ENCODE measurements at places on chromosomes 6 and 20.

DNA sequence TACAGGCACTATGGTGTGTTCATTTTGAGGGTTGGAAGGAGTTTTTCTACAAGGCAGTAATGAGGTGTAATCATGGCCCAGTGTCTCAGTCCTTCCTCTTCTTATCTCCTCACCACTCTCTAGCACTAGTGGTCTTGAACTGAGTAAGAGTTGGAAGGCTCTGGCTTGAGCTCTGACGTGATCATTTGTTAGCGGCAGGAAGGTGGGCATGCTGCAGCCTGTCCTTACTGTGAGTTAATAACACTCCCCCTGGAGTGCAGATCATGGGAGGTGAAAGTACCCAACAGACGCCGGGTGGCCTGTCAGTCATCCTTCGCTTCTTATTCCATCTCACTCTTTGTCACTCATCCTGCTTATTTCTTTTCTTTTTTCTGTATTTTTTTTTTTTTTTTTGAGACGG, 356.9 kb downstream of the CDKAL1 start:
- no peak for DNase-seq

- DNase-seq, result no peak
These were observed 779 bp downstream of the HEBP2 start for GRCh38 chr6:138404666-138405337.

DNA sequence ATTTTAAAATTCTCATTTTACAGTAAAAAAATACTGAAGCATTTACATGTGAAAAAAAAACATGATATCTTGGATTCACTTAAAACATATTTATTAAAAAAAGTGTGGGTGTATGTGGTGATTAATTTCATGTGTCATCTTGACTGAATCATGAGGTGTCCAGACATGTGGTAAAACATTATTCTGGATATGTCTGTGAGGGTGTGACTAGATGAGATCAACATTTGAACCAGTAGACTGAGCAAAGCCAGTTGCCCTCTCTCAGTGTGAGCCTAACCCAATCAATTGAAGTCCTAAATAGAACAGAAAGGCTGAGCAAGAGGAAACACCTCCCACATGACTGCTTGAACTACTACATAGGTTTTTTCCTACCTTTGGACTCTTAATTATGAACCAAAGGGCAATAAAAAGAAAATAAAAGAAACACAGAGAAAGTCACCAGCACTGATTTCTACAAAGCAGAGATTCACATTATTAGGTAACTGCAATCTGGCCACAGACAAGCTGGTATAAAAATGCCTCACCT, 90.5 kb upstream of the VGLL2 start:
- no peak for DNase-seq

- DNase-seq, result no peak
These were observed 11.4 kb upstream of the TBX18 start for GRCh38 chr6:84775751-84776150.

GRCh38 chr6:115398607-115399006, 662.1 kb downstream of the FRK start:
- no peak for DNase-seq

DNA sequence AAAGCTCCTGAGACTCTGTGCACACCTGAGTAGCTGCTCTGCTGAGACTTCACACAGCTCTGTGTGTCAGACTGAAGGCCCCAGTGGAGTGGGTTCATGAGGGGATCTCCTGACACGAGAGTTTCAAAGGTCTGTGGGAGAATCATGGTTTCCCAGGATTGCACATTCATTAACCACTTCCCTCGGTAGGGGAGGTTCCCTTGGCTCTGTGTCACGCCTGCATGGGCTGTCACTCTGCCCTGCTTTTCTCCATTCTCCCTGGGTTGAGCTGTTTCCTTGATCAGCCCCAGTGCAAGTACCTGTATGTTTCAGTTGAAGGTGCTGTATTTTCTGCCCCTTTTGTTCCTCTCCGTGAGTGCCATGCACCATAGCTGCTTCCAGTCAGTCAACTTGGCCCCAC, 236.9 kb downstream of the EPM2A start:
- DNase-seq, result no peak
